Stimulated activated naive CD4-positive, alpha-beta T cell (primary cell): ENCODE measurements at places on chromosomes 16 and 17.

DNA sequence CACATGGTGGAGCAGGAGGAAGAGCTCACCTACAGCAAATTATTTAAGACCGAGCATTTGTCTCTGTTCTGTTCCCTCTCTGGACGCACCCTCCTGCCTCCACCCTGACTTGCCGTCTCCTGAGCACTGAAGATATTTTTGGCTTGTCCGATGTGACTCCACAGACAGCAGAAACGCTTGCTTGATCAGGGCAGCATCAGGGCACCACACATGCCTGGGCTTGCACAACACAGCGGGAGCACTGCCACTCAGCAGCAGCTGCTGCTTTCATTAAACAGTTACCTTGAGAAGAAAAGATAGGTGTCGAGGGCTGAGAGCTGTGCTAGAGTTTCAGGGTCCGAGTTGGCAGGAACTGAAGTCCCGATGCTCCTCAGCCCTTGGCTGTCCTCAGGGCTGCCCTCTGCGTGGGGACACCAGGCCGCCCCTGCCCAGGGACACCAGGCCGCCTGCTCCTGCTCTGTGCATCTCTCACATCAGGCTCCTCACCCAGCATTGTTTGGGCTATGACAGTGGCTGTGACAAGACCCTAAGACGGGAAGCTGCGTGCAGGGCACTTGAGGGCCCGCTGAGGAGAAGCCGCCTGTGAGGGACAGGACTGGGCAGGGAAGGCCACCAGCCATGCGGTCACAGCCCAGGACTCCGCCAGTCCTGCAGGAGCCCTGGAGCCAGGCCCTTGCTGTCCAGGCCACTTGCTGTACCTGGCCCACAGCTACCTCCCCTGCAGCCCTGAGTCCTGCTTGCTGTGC is 21.3 kb upstream of the CDH15 start:
- DNase-seq = no peak

DNA sequence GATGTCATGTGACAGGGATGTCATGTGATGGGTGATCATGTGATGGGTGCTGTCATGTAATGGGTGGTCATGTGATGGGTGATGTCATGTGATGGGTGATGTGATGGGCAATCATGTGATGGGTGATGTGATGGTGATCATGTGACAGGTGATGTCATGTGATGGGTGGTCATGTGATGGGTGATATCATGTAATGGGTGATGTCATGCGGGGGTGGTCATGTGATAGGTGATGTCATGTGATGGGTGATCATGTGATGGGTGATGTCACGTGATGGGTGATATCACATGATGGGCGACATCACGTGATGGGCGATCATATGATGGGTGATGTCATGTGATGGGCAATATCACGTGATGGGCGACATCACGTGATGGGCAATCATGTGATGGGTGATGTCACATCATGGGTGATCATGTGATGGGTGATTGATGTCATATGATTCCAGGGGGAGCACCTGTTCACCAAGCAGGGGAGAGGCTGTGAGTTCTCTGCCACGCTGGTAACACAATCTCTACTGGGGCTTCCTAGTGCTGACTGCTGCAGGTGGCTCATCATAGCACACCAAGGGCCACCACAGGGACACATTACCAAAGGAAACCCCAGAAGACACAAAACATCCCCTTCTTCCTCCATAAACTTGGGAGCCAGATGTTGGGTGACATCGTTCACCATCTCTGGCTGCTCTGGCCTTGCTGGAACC is 16.5 kb downstream of the CD300LB start:
- no peak for DNase-seq

DNA sequence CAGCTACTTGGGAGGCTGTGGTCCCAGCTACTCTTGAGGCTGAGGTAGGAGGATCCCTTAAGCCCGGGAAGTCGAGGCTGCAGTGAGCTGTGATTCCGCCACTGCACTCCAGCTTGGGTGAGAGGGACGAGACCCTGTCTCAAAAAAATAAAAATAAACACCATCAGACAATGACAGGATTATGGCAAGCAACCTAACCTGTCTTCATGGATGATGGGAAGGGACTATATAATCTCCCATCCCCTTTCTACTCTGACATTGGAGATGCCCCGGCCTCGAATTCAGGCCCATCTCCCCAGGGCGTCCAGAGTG is 893 bp downstream of the TRIM25 start:
- no peak for DNase-seq

DNA sequence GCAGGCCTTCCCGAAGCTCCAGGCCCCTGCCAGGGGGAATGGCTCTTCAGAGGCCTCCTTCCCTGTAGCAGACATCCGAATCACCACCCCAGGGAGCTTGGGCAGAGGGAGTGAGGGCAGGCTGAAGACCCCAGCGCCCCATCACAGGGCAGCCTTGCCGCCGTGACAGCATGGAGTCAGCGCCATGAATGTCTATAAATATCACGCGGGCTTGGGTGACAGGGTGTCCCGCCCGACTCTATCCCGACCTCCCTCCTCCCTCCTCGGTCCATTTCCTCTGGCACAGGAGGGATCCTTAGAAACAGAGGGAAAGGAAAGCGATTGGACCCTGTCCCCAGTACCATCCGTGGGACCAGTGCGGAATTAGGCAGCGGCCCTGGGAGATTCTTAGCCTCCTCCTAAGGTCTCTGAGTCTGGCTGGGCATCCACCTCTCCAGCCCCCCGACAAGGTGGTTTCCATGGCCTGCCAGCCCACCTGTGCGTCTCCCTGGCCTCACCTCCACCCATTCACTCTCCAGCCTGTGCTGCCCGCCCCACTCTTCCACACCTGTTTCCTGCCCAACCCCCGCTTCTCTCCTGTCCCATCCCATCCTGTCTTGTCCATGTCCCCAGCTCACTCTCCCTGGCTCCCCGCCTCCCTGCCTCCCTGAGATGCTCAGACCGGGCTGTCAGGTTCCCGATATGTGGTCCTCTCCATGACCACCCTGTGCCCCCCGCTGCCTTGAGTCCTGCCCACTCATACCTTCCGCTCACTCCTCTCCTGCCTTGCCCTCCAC is 5.1 kb downstream of the ATP2A1 start:
- no peak for DNase-seq

GRCh38 chr17:30950189-30950588 is 20.6 kb upstream of the RNF135 start:
- no peak for DNase-seq

GRCh38 chr17:38545531-38546225 is 60.1 kb downstream of the SRCIN1 start:
- no peak for DNase-seq
